GM12878 (cell line): ENCODE measurements at places on chromosomes 12 and 14. TPM values are rescaled to one million over a fixed set of nuclear protein-coding genes. Genes with fewer than 3 reads are reported as not detected.

DNA sequence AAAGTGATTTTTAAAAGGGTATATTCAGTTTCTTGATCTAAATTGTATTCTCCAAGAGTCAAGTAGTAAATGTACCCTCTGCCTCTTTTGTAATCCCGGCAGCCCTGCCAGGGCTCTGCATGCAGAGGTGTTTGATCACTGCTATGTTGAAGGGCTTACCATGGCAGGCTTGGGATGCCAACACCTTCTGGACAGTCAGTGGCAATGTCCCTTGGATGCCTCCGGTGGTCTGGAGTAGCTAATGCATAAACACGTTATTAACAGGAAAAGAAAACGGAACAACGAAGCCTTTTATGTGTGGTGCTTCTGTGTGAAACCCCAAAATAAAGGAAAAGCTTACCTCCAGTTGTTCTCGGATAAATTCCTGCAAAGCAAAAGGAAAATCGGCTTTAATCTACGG is 19.9 kb downstream of the EIF2B2 start:
- DNase-seq, result no peak

- no peak for DNase-seq
Observed at GRCh38 chr12:100290016-100290415, 23.0 kb downstream of the SCYL2 start.

DNA sequence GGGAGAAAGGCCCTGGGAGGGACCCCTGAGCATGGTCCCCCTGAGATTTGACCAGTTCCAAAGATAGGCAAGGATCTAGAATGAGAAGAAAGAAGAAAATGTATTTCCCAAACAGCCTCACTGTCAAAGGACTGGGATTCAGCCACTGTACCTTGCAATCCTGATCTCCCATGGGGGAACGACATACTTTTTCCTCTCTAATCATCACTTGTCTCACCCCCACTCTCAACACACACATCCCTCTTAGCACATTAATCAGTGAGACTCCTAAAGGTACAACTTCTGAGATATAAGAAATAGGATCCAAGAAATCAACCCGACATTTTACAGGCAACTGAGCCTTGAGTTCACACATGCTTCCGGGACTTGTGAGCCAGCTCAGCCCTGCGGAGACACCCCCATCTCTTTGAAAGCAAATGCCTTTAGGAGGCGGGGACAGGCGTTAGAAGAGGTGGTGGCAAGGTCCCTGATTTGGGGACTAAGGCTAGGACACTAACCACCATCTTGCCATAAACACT is 1.4 kb downstream of the MAP3K9 start:
- no peak for DNase-seq

MBD6 gene
- polyA plus RNA-seq, result 8.6 and 8.9 TPM in 2 replicates

ZNF10 gene
- 1.6 and 2.6 TPM in 2 replicates for polyA plus RNA-seq

CIROP gene
- not detected in 2 replicates for polyA plus RNA-seq

DNA sequence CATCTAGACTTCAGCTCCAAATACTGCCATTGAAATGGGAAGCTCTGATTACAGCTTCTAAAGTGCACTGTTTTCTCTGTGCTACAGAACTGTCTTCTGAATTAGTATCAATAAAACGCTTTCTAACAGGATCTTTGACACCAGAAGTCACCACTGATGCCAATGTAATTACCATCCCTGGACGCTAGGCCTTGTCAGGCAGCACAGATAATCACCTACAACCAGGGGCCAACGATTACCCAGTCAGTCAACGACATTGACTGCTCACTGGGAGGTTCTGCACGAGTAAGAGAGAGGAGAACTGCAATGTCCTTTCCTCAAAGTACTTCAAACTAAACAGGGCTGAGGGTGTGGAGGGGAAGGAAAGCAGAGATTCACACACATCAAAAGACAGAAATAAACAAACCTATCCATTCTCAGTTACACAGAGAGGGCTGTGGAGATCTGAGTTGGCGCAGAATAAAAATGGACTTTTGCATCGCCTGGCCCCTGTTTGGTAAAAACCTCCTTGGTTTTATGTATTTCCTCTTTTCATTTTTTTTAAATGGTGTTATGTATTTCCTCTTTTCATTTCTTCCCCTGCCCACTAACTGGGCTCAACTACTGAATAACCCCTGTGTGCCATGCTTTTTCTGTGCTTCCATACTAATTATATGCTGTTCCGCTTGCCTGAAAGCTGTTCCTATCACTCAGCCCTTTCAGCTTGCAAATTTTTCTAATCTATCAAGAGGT is 492.2 kb downstream of the APAF1 start:
- DNase-seq, result no peak

AKAP6 gene
- 0.52 and 1.0 TPM in 2 replicates for polyA plus RNA-seq

GRCh38 chr14:75946785-75947184 is 35.0 kb downstream of the TGFB3 start:
- no peak for DNase-seq

DNA sequence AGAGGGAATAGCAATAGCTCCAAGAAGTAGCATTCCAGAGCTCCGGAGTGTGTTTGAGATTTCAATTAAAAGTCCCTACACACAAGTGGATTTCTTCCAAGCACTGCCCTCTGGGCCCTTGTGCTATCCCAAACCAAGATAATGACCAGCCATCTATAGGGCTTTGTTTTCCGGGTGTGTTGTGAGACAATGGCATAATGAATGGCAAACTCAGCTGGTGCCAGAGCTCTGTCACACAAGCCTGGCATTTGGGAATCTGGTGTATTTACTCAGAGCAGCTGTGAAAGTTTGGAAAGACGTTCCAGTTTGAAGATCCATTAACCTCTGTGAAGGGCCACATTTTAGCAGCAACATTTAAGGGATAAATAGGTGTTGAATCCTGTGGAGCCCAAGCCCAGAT is 61.2 kb upstream of the TMTC2 start:
- no peak for DNase-seq

- DNase-seq, result no peak
Observed at GRCh38 chr14:64465831-64466554, 694 bp downstream of the AKAP5 start.

GRCh38 chr14:43706900-43707299 is 800.2 kb downstream of the FSCB start:
- DNase-seq, result no peak

DNA sequence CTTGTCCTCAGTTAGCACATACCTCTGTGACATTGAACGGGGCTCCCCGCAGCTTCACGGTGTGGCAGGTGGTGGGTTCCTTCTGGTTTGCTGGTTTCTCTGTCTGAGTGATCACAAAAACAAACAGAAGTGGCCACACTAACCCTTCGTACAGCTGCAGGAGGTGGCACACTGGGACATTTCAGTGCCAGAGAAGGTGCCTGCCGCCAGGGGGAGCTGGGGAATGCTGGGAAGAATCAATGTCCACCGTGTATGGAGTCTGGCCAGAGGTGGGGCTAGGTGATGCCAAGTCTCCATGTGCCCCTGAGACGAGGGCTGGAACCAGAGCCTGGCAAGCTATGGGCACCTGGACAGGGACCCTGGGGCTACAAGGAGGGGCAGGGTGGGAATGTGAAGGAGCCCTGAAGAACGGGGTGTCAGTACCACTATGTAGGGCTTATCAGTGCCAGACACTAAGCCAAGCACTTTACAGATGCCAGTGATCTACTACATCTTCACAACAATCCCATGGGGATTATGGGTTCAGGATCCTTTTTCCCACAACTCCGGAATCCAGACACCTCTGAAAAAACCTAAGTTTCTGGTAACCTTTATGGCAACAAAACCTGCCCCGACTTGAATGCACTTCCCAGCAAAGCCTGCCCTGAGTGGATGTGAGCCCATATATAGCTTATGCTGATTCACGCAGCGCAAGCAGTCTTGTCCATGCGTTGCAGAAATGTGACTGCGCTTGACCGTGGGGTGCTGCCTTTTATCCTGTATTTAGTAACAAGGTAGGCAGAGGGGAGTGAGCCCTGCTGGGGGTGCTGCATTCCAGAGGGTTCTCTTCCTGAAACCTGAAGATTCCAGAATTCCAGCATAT is 10.8 kb downstream of the RBM19 start:
- no peak for DNase-seq

GRCh38 chr12:113852264-113852663 is 113.9 kb downstream of the RBM19 start:
- DNase-seq, result no peak

DNA sequence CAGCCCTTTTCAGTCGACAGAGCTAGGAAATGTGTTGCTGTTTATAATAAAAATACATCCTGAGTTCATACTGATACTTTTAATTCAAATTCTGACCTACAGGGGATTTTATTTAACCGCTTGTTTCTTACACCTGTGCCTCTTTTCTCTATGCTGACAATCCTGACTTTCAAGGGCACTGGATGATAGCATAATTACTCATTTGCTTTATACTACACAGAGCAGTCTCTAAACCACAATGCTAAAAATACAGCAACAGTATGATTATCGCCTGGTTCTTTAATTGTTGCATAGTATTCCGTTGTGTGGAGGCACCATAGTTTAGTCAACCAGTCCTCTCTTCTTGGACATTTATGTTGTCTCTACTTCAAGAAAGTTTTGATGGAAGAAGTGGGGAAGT is 372.9 kb downstream of the DPF3 start:
- peak; percentile 37 for DNase-seq

GPX2 gene
- polyA plus RNA-seq, result not detected in 2 replicates

VEZT gene
- polyA plus RNA-seq, result 46.4 and 49.1 TPM in 2 replicates

KTN1 gene
- polyA plus RNA-seq, result 146 and 154 TPM in 2 replicates

TCL1A gene
- 130 and 133 TPM in 2 replicates for polyA plus RNA-seq

DNA sequence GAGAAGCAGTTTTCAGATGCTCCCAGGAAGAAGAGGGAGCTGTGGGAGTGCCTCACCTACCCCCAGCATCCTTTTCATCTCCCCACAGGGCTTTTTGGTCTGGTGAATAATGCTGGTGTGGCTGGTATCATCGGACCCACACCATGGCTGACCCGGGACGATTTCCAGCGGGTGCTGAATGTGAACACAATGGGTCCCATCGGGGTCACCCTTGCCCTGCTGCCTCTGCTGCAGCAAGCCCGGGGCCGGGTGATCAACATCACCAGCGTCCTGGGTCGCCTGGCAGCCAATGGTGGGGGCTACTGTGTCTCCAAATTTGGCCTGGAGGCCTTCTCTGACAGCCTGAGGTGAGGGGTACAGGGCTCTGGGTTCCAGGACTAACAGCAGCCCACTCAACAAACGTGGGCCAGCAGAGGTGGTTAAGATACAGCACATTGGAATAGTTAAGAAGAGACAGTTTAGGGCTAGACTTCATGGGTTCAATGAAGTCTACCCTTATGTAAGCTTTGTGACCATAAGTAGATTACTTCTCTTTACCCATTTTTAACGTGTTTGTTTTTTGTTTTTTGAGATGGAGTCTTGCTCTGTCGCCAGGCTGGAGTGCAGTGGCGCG is 1.5 kb downstream of the RDH5 start:
- no peak for DNase-seq
